ENCODE measurements at places on chromosomes 3 and 15.
A peak's percentile ranks its signal among the peaks of the same experiment; 100 is the strongest.

DNA sequence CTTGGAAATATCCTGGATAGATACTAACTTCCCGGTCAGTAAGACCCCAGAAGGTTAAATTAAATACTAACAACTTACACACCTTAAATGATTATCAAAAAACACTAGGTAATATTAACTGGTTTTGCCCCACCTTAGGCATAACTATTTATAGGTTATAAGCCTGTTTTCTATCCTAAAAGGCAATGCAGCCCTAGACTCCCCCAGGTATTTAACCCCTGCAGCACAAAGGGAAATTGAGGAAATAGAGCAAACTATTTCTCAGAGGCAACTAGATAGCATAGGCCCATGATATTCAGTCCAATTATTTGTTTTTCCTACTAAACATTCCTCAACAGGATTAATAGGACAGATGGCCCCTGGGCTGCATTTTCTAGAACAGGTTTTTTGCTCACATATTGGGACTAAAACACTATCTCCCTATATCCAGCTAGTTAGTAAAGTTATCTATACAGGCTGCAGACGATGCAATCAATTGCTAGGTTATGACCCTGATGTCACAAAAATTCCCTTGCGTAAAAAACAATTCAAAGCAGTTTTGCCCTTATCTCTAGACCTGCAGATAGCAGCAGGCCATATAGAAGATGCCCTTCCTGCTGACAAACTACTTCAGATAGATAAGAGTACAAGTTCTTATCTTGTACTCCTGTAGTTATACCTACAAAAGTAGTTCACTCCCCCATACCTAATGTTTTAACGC, 221.3 kb downstream of the DTWD1 start:
- no peak for DNase-seq

DNA sequence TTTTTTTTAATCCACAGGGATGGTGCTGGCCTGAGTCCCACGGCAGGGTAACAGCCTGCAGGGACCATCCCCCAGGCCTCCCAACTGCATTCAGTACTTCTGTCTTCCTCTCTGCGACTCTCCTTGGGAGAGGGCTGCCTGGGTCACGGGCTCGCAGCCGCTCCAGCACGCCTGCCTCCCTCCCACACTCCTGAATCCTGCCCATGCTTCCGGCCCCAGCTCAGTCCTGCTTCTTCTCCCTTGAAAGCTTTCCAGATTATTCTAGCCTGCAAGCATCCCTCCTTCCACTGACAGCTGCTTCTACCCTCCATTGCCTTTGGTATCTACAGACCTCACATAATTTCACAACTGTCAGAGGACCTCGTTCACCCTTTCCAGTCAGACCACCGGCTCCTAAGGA, 32.4 kb downstream of the MEGF11 start:
- no peak for DNase-seq

DNA sequence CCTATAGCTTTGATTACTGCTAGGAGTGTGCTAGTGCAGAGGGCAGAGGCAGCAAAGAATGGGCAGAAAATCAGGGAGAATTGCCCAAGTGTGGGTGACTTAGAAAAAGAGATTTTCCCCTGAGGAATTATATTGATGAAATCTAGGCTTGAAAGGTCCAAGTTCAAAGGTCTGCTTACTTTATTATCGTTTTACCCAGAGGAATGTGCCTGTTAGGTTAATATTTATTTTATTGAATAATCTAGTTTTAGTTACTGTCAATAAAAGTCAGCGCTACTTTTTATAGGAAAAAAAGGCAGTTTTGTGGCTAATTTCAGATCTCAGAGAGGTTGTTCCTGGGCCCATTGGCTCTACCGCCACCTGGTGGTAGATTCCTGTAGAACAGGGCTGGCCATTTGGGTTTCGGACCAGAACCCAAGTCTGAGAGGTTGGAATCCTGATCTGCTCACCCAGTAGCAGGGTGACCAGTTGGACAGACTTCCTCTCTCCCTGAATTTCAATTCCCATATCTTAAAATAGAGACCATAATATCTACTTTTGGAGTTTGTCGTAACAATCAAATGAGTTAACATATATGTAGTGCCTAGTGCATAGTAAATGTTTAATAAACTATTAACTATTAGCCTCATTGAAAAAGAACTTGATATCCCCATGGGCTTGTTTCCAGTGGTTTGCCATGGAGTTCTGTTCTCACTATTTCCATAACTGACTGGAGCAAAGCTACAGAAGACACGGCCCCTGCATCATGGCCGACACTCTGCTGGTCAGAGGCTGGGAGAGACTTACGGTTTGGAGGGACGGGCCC, 62.7 kb upstream of the ZNF148 start:
- no peak for DNase-seq

DNA sequence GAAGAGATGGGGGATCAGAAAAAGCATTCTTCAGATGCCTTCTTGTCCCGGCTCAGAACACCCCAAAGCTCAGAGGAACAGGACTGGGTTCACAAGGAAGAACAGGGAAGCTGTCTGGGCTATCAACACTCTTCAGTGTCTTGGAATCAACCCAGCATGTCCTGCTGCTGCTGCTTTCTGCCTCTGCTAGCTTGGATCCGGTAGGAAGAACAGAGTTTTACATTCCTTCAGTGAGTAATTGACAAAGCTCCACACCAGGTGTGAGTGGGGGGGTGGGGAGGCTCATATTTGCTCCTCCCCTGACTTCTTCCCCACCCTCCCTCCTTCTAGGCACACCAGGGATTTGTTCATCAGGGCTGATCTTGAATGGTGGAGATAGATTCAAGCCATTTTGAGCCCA, 13.1 kb upstream of the ETV5 start:
- DNase-seq: no peak

- DNase-seq: no peak
Measured at GRCh38 chr15:35067496-35068347, 17.4 kb downstream of the NANOGP8 start.

- no peak for DNase-seq
Measured at GRCh38 chr3:49170744-49171118, 667 bp upstream of the KLHDC8B start.

- no peak for DNase-seq
Measured at GRCh38 chr15:75197062-75197630, 4.5 kb upstream of the C15orf39 start.

GRCh38 chr3:178823591-178824246, 247.9 kb downstream of the ZMAT3 start:
- DNase-seq: no peak

DNA sequence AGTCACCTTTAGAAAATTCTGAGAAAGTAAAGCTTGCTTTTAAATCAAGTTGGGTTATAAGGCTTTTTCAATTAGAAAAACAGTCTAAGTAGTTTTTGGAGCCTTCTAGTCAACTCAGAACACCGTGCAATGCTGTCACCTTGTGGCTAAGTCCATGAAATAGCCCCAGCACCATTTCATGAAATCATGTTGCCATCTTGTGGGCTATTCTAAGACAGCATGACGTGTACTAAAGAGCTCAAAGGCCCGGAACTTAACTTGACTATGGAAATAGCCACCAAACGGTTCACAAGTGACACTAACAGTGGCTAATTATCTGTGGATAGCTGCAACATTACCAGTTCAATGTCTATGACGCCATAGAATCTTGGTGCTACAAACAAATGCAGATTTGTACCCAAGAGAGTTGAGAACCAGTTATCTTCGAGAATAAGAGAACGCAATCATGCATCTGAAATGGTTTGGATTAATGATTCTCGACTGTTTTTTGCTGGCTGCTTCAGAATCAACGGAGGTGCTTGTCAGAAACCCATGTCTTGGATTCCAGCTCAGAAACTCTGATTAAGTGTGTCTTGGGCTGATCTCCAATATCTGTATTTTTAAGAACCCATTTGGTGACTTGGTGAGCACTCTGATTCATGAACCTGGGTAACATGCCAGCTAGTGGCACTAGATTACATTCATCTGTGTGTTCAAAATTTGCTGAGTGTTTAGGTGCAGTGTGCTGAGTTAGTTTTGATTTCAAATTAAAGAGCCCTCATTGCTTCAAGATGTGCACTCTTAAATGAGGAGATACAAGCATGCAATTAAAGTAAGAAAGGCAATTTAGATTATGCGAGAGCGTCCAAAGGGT, 111.2 kb upstream of the MCTP2 start:
- peak; percentile 2 for DNase-seq

GRCh38 chr15:81296673-81297072, 27.3 kb downstream of the STARD5 start:
- no peak for DNase-seq

GRCh38 chr15:95511671-95512070, 818.8 kb upstream of the NR2F2 start:
- no peak for DNase-seq

DNA sequence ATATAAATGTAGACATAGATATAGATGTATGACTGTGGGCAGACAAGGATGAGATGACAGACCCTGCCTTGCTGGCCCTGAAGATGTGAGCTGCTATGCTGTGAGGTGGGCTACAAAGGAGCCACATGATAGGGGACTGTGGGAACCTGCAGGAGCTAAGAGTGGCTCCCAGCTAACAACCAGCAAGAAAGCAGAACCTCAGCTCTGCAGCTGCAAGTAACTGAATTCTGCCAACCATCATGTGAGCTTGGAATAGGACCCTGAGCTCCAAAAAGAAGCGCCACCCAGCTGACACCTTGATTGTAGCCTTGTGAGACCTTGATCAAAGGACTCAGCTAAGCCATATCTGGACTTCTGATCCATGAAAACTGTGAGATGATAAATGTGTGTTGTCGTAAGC, 123.3 kb upstream of the GRM7 start:
- no peak for DNase-seq

DNA sequence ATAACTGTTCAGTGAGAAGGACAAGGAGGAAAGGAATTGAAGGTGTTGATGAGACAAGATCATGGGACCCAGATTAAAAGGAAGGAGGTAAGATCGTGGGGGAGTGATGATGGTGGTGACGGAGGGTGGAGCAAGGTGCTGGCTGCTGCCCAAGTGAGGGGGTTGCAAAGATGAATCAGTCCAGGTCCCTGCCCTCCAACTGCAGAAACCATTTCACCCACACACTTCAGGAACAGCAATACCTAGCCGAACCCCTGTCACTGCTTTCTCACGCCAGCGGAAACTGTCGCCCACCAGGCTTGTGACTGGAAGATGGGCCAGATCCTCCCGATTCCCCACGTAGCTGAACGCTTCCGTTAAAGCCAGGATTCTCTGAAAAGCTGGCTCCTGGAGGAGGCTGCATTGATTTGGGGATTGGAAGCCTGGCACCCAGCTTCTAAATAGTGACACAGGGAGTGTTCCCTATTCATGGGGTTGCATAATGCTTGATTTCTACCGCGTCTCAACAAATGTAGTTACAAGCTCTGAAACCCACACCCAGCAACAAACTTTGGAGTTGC, 3.2 kb upstream of the LSG1 start:
- DNase-seq: no peak

GRCh38 chr3:36906504-36907149, 38.2 kb downstream of the TRANK1 start:
- DNase-seq: no peak

DNA sequence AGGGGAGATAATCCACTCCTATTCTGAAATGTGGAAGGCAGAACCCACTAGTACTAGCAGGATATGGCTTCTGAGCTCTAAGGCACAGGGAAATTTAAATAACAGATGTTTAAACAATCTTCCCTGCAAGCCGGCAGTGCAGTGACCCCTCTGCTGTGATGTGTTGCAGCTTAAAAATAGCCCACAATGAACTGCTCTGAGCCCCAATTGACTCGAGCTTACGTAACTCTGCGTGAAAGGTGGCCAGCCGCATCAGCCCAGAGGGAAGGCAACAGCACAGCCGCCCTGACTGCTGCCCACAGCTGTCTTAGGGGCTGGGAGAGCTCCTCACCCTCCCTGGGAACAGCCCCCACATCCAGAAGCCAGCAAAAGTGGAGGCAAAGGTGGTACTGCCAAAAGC, 12.5 kb upstream of the CAMKV start:
- no peak for DNase-seq

DNA sequence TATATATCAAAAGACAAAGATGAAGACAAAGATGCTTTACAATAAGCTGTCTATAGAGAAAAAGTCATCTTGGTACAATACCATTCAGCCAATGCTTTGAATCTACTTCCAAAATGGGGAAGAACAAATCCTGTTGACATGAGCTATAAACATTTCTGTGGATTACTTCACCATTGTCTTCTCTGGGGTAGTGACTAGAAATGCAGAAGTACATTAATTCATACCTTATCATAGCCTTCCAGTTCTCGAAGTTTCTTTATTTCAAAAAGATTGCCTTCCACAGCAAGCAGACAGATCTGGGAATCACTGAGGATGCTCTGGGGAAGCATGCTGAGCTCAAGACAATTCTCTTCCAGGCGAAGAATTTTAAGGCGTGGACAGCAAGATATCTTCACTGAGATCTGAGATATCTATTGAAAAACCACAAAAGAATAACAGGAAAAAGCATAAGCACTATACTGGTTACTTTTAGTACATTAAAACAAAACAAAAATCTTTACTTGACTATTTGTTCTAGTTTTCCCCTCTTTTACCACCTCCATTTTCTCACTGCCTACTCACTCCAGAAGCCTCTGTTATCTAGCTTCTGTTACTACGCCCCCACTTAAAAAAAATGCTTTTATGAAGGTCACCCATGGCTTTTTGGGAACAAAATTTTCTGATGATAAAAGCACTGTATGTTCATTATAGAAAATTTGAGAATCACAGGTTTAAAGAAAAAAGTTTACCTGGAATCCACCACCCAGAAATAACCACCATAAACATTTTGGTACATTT, 3.6 kb downstream of the LRRC57 start:
- DNase-seq: no peak

GRCh38 chr3:66507423-66508260, 6.8 kb upstream of the LRIG1 start:
- no peak for DNase-seq
